Lung (tissue), 17 donors: ENCODE measurements at places on chromosomes 11 and 22.

DNA sequence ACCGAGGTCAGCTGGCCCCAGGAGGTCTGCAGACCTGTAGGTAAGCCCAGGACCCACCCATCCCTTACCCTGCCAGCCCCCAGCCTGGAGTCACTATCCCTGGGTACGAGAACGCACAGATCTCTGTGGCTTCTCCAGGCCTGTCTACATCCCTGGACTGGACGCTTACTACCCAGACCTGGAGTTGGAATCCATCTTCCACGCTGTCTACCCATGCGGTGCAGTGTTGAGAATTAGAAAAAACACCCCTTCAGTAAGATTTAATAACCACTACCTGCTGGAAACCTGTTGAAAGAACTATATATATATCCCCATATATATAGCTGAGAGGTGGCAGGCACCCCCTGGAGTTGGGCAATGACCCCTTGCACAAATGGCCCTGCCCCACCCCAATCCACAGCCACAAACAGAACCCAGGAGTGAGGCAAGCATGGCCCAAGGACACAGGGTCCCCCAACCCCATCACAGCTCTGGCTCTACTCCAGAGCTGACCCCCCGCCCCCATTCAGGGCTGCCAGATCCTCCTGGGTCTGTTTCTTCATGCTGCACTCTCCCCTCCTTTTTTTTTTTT is 17.7 kb upstream of the RGL4 start:
- no peak for DNase-seq

DNA sequence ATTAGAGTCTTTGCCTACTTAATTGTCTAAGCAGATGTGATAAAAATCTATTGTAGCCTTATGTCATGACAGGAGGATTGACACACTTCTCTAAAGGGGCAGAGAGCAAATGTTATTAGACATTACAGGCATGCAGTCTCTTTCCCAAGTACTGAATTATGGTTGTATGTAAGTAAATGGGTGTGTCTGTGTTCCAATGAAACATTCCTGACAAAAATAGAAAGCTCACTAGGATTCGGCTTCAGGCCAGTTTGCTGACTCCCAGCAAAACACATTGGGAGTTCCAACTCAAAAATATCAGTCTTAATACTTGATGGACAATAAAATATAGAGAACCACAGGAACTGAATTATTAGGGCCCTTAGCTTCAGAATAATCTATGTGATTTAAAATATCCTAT is 1480.4 kb downstream of the FAM181B start:
- DNase-seq: peak; percentile 39

DNA sequence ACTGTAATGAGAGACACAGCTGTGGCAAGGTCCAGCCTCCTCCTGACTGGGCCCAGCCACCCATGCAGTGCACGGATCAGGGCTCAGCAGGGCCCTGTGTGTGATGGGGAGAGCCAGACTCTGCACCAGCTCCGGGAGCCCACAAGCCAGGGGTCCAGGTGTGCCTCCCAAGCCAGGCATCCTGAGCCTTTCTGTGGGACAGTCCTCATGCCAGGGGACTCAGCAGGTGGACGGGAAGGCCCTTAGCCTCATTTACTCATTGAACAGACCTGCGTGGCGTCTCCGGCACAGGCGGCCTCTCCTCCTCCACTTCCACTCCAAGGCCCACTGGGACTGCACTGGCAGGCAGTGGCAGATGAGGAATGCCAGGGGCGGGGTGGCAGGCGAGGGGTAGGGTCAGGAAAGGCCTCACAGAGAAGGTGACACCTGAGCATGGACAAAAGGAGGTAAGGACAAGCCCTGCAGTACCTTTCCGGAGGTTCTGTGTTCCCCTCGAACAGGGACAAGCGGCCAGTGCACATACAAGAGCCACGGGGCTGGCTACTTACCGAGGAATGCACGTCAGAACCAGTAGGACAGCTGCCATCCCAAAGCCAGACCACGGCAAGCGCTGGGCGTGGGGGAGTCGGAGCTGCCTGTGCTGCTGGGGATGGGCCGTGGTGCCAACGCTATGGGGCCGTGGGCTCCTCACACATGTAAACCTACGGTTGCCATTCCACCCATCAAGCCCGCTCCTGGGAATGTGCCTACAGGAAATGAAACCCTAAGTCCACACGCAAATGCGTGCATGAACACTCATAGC is 52.7 kb downstream of the IGF2 start:
- no peak for DNase-seq

GRCh38 chr11:121236115-121237001 is 56.2 kb upstream of the SC5D start:
- no peak for DNase-seq

- DNase-seq: peak; percentile 56
These were observed 13.9 kb downstream of the CTNND1 start for GRCh38 chr11:57775491-57775890.

- no peak for DNase-seq
These were observed 47.2 kb upstream of the AKIP1 start for GRCh38 chr11:8863838-8864237.

DNA sequence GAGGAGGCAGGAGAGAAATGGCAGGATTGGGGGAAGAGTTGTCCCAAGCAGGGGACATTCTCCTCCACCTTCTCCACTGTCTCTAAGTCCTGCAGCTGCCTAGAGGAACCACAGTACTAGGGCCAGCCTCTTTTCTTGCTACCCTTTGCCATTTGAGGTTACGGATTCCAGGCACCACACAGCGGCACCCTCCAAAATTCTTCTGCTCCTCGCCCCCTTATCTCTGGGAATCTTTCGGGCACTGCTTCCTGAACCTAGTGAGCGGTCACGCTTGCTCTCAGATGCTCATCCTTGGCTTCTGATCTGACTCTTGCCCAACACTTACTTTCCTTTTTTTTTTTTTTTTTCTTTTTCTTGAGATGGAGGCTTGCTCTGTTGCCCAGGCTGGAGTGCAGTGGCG is 26.6 kb upstream of the XBP1 start:
- DNase-seq: no peak
